ENCODE measurements at places on chromosomes 12 and 14. TPM values are rescaled to one million over a fixed set of nuclear protein-coding genes. Genes with fewer than 3 reads are reported as not detected.

EIF2S1 gene
- 55.1 TPM for total RNA-seq

IGF1 gene
- 73.5 TPM for total RNA-seq

VDR gene
- 13.1 TPM for total RNA-seq

ADCY6 gene
- 65.0 TPM for total RNA-seq

KRT78 gene
- total RNA-seq = not detected
